ENCODE measurements at places on chromosomes 6 and 20.
A peak's percentile ranks its signal among the peaks of the same experiment; 100 is the strongest.

DNA sequence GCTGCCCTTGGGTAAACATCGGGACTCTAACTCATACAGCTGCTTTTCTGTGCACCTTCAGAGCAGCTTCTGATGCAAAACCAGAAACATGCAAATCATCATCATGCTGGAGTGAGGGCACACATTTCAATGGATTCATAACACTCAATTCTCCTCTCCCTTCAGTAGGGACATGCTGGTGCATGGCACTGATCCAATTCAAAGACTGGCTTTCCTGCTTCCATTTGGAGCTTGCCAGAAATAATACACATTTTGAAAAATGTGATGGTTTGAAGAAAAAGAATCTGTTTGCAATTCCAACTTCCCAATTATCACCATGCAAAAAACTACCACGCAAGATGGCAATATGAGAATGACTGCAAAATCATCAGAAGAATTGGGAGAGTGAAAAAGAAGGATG lies 65.2 kb upstream of the PDE10A start:
- no peak for DNase-seq

DNA sequence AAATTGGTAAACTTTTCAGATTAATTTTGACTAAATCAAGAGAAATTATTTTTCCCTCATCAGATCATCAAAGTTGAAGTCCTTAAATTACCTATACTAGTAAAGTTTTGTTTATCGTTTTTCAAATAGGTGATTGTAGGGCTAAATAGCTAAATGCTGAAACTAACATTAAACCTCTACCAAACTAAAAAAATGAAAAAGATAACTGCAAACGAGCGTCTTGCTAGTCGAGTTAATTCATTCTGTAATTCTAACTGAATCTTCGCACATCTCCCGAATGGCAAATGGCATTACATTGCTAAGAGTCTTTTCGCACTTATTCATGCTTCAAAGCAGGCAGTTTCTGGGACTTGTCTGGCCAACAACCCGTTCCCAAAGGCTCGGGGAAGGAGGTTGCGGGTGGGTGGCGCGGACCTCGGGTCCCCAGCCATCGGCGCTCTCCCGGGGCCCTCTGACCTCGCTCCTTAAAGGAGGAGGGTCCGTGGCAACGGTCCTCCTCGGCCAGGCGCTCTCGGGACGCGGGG lies 43.8 kb downstream of the POPDC3 start:
- DNase-seq = no peak

- no peak for DNase-seq
Observed at GRCh38 chr6:169741344-169741743, 10.0 kb downstream of the DYNLT2 start.

DNA sequence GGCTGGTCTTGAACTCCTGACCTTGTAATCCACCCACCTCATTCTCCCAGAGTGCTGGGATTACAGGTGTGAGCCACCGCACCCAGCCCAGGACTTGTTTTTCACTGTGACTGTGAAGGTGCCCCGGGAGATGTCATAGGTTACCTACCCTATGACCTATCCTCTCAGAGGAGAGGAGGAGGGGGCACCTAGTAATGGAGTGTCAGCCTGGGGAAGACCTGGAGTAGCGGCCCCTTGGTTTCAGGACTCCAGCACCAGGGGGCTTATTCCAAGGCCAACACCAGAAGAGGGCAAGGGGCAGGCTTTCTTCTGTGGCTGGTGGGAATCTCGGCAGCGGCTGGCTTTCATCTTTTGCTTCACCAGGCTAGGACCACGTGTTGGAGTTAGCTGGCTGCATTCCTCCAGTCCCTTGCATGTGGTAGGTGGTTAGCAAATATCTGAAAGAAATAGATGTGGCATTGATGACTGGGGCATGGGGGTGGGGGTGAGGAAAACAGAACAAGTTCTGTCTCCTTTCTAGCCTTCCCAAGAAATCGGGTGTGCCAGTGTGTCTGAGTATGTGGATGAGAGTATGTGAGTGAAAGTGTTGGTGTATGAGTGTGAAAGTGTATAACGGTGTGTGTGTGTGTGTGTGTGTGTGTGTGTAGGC lies 7.9 kb upstream of the ITPR3 start:
- DNase-seq = peak; percentile 62

DNA sequence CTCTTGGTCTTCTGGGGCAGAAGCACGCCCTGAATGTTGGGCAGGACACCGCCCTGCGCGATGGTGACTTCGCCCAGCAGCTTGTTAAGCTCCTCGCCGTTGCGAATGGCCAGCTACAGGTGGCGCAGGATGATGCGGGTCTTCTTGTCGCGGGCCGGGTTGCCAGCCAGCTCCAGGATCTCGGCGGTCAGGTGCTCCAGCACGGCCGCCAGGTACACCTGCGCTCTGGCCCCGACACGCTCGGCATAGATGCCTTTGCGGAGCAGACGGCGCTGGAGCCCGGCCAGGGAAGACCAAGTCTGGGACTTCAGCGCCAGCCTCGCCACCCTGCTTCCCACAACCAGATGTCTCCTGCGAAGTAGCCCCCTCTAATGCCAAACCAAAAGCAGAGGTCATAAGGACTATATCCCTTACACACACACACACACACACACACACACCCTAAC lies 8.0 kb upstream of the SLC17A3 start:
- DNase-seq = no peak

DNA sequence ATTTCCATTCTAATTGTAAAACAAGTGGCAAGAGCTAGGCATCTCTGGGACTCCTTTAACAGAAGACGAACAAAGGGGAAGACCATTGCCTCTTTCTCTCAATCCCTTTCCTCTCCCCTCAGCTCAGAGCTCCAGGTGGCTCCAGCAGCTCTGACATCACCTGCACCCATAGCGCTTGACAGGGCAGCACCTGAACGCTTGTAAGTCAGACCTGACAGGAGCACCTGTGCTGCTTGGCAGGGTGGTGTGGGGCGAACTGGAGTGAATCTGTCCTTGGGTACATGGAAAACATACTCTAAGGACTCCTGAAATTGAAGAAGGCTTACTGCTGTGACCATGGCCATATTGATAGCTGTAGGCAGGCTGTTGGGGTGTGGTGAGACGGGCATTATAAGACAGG lies 409.5 kb upstream of the AGPAT4 start:
- DNase-seq = no peak

GRCh38 chr20:49478754-49479689 lies 3.4 kb downstream of the KCNB1 start:
- no peak for DNase-seq
